ENCODE measurements at places on chromosomes 2 and 18. TPM values are rescaled to one million over a fixed set of nuclear protein-coding genes. Genes with fewer than 3 reads are reported as not detected.

DNA sequence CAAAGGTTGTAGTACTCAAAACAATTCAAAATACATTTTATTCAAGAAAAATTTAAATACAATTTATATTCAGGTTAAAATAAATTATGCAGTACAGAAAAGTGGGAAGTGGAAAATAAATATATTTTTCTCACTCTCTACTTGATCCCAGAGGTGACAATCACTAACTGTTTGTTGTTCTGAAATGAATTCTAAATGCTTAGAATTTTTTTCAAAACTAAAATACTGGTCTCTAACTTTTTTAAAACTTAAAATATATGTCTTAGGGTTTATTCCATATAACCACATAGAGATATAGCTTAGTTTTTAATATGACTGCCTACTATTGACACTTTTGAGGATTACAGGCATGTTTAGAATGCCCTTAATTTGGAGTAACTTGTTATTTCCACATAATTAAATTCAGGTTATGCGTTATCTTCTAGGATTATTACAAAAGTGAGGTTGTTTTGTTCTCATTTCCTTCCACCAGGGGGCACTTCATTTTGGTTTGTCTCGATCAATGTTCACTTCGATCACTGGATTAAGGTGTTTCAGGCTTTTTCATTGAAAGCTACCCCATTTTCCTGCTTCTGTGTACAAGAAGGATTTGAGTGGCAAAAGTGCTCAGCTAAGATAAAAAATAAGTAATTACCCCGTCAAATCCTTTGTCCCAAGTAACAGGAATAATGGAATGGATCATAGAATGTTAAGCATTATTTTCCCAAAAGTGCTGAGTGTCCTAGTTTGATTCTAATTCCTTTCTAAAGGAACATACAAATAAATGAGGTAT is 27.1 kb upstream of the TFPI start:
- DNase-seq = peak; percentile 22

DNA sequence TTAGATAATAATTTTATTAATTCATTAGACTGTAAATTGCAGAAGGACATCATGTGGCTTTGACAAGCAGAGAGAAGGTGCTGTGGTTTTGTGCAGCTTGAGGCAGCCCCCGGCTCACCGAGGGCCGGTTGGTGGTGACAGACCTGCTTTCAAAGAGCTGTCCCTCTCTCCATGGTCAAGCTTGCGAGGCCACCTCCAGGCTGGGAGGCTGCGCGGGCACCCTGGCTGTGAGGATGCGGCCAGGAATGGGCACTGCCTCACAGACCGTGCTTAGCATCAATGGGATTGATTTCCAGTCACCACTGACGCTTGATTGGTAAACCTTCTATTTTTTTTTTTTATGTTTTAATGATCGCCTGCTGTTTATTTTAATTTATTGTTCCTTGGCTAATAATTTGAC is 690.9 kb downstream of the GALR1 start:
- DNase-seq = no peak

DNA sequence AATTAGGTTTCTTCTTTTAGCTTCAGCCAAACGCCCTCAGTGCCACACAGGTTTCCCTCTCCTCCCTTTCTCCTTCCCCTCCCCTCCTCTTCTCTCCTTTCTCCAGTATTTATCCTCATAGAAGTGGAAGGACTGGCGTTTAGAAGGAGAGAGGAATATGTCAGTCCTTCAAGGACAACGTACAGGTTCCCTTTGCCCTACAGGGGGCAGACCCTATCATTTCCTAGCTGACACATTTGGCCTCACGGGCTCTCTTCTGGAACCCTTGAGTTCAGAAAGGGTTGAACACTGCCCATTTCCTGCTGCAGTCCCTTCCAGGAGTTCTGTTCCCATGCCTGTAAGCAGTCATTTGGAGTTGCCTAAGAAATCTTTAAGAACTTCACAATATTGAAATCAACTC is 46.1 kb downstream of the CDCA7 start:
- peak; percentile 29 for DNase-seq

GRCh38 chr2:204340511-204340910 is 204.8 kb upstream of the PARD3B start:
- no peak for DNase-seq

- DNase-seq = no peak
Measured at GRCh38 chr18:57923611-57924010, 120.4 kb upstream of the NEDD4L start.

GRCh38 chr2:9405636-9406035 is 17.7 kb downstream of the ITGB1BP1 start:
- no peak for DNase-seq

- DNase-seq = no peak
Measured at GRCh38 chr2:99802734-99803133, 312.9 kb upstream of the REV1 start.

DNA sequence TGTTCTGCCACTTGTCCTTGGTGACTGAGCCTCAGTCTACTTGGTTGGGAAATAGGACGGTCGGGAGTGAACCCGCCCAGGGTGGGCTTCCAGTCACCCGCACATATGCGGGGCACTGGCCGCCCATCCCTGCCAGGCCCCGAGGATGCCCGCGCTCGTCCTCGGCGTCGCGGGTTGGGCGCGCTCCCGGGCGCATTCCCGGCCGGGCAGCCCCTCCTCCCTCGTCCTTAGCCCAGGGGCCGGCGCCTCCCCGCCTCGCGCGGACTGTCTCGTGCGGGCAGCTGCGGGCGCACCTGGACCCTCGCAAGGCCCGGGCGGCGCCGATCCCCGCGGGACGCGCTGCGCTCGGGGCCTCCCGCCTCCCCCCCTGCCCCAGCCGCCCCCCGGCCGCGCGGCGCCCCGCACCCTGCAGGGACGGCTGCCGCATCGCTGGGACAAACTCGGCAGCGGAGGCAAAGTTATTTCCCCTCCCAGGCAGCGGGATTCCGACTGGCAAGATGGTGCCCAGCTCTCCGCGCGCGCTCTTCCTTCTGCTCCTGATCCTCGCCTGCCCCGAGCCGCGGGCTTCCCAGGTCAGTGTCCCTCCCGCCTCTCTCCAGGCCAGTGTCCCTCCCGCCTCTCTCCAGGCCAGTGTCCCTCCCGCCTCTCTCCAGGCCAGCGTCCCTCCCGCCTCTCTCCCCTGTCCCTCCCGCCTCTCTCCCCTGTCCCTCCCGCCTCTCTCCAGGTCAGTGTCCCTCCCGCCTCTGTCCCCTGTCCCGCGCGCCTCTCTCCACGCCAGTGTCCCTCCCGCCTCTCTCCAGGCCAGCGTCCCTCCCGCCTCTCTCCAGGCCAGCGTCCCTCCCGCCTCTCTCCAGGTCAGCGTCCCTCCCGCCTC is at the start of gene FBLN7:
Gene FBLN7, plus strand, starts transcription at position 227 of the 874 bp plus-strand sequence. Its CDS starts 271 bp downstream, at position 498.
- peak; percentile 26 for DNase-seq

The TNFAIP6 gene
- 3.2 TPM for total RNA-seq

The BCL2L11 gene
- total RNA-seq = 2.4 TPM

The GULP1 gene
- 25.9 TPM for total RNA-seq

The CDK15 gene
- 7.3 TPM for total RNA-seq

Measured in Daoy (cell line).